ENCODE measurements at places on chromosomes 4 and X. TPM values are rescaled to one million over a fixed set of nuclear protein-coding genes. Genes with fewer than 3 reads are reported as not detected.

DNA sequence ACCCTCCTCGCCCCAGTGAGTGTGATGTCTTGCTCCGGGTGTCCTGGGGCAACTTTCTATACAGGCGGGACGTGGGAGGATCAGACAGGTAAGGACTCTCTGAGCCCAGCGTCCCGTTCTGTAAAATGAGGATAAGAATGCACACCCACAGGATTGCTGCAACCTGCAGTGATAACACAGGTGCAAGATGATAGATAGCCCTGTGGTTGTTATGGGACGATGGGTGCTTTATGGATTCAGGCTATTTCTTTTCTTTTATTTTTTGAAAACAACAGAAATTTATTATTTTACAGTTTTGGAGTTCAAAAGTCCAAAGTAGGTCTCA is 28.6 kb downstream of the BEX3 start:
- no peaks in the 10 kb centered on the region for H3K4me1 ChIP-seq
- H3K27me3 ChIP-seq: no peaks in the 10 kb centered on the region
- DNase-seq: no peak
- no peaks in the 10 kb centered on the region for H3K36me3 ChIP-seq

- H3K36me3 ChIP-seq: no peaks in the 10 kb centered on the region
- no peak for DNase-seq
- H3K27me3 ChIP-seq: no peaks in the 10 kb centered on the region
- no peak overlapping the region for H3K4me3 ChIP-seq
- H3K4me1 ChIP-seq: no peaks in the 10 kb centered on the region
- no peak overlapping the region for H3K27ac ChIP-seq
Observed at GRCh38 chr4:24212642-24213041, 322.8 kb upstream of the PPARGC1A start.

GRCh38 chr4:119942806-119943205 is 123.8 kb downstream of the MAD2L1 start:
- no peak for DNase-seq
- no peak overlapping the region for H3K4me3 ChIP-seq
- H3K4me1 ChIP-seq: no peaks in the 10 kb centered on the region
- no peaks in the 10 kb centered on the region for H3K27me3 ChIP-seq
- no peak overlapping the region for H3K27ac ChIP-seq
- no peaks in the 10 kb centered on the region for H3K36me3 ChIP-seq

DNA sequence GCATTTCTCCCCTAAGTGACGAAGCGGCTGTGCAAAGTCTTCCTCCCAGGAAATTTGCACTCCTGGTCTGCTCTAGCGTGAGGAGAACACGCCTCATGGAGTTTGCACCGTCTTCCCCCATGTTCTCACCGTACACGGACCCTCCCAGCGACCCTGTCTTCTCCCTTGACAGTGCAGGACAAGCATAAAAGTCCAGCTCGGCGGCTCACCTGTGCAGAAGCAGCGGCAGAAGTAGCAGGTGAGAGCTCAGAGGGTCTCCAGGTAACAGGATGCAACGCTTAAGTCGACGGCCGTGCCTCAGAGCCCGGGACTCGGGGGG is 314 bp downstream of the P2RY8 start:
- H3K4me3 ChIP-seq: peak overlapping the region; percentile 5
- H3K27me3 ChIP-seq: no peaks in the 10 kb centered on the region
- peak overlapping the region; percentile 84 for H3K27ac ChIP-seq
- H3K4me1 ChIP-seq: no peaks in the 10 kb centered on the region

GRCh38 chr4:174561560-174561959 is 39.3 kb upstream of the HPGD start:
- H3K4me1 ChIP-seq: peaks cover 30% of the 10 kb centered on the region
- H3K27me3 ChIP-seq: no peaks in the 10 kb centered on the region
- no peak overlapping the region for H3K4me3 ChIP-seq
- no peaks in the 10 kb centered on the region for H3K36me3 ChIP-seq

- H3K27me3 ChIP-seq: no peaks in the 10 kb centered on the region
- no peaks in the 10 kb centered on the region for H3K4me1 ChIP-seq
- H3K27ac ChIP-seq: peak overlapping the region; percentile 65
- H3K36me3 ChIP-seq: no peaks in the 10 kb centered on the region
- DNase-seq: no peak
Observed at GRCh38 chr4:145679520-145679919, 426 bp upstream of the C4orf51 start.

GRCh38 chr4:99947190-99947578 is 766 bp upstream of the DNAJB14 start:
- DNase-seq: no peak
- H3K36me3 ChIP-seq: no peaks in the 10 kb centered on the region
- H3K27ac ChIP-seq: peak overlapping the region; percentile 96

GRCh38 chr4:53854991-53855568 is 209.3 kb downstream of the CHIC2 start:
- no peak for DNase-seq
- peaks cover 22% of the 10 kb centered on the region for H3K4me1 ChIP-seq
- H3K36me3 ChIP-seq: no peaks in the 10 kb centered on the region
- no peaks in the 10 kb centered on the region for H3K27me3 ChIP-seq
- H3K4me3 ChIP-seq: no peak overlapping the region

GRCh38 chrX:13283950-13284546 is 35.8 kb downstream of the ATXN3L start:
- no peaks in the 10 kb centered on the region for H3K36me3 ChIP-seq
- no peak overlapping the region for H3K27ac ChIP-seq
- no peaks in the 10 kb centered on the region for H3K4me1 ChIP-seq
- no peak overlapping the region for H3K4me3 ChIP-seq
- no peak for DNase-seq

DNA sequence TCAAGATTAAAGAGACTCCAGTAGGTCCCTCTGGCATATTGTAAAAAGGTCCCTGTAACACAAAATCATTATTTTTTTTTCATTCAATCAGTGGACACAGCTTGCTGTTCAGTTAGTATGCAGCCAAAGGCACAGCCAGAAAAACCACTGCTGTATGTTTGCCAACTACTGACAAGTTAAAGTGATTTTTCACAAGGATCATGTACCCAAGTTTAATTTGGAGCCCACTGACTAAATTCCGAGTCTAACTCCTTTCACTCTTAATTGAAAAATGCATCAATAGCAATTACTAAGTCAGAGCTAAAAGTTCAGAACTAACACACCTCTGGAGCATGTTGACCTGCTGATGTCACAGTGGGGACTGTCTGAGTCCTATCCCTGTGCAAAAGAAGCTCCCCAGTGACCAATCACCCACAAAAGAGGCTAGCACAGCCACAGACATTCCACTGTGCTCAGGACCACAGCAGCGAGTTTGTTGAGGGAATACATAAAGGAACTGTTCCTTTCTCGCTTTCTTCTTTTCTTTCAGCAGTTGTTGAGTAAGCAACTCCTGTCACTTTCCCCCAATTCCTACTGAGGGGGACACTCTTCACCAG is 60.4 kb downstream of the STX18 start:
- H3K36me3 ChIP-seq: no peaks in the 10 kb centered on the region
- H3K27me3 ChIP-seq: no peaks in the 10 kb centered on the region
- no peak overlapping the region for H3K27ac ChIP-seq
- no peak for DNase-seq
- H3K4me3 ChIP-seq: no peak overlapping the region
- no peaks in the 10 kb centered on the region for H3K4me1 ChIP-seq

DNA sequence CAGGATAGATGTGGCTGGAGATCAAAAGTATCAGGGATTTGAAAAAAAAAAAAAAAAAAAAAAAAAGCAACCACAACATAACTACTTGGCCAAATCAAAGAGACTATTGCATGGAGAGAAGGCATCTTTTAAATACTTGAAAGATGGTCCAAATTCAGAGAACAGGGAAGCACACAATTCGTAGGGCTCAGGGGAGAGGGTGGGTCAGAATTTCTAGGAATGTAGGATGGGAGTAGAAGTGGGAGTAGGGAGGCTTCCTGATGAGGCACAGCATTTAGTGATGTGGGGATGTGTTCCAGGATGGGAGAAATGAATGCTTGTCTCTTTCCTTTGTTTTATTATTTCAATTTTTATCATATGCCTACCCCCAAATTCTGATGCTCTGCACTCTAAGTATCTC is 36.3 kb downstream of the RTL3 start:
- DNase-seq: no peak
- no peaks in the 10 kb centered on the region for H3K36me3 ChIP-seq
- no peak overlapping the region for H3K4me3 ChIP-seq

GRCh38 chrX:17559728-17560379 is 177.4 kb upstream of the SCML1 start:
- no peaks in the 10 kb centered on the region for H3K27me3 ChIP-seq
- DNase-seq: no peak
- no peaks in the 10 kb centered on the region for H3K4me1 ChIP-seq
- H3K27ac ChIP-seq: peak overlapping the region; percentile 46

DNA sequence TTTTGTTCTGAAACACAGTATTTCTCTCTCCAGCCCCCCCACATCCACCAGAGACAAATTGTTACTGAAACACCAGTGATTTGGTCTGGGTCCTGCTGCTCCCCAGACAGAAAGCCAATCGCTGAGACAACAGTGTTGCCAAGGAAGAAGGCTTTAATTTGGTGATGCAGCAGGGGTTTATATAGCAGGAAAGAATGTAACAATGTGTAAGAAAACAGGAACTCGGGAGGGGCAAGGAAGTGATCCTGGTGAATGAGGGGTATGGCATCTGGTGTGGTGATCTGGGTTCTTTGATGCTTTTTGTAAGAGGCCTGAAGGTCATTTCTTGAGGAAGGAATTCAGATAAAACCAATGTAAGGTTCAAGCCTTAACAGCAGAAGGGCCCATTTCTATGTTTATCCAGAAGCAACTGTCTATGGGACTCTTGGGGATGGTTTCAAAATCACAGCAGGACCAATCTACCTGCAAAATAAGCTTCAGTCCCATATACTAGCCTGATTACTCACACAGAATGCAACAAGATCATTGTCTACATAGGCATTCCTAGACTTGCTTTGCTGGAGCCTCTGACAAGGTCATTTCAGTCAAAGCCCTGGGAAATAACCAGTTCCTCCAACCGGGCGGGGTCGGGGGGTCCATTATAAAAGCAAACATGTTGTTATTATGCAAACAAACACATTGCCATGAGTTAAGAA is 445.2 kb upstream of the ZFP42 start:
- H3K4me3 ChIP-seq: no peak overlapping the region
- no peaks in the 10 kb centered on the region for H3K27me3 ChIP-seq
- no peak for DNase-seq
- peaks cover 5% of the 10 kb centered on the region for H3K4me1 ChIP-seq

- H3K27ac ChIP-seq: peak overlapping the region; percentile 82
- H3K4me1 ChIP-seq: peaks cover 30% of the 10 kb centered on the region
- no peak for DNase-seq
- H3K4me3 ChIP-seq: no peak overlapping the region
- peaks cover 10% of the 10 kb centered on the region for H3K36me3 ChIP-seq
Observed at GRCh38 chr4:8393593-8394038, 46.9 kb downstream of the ACOX3 start.

DNA sequence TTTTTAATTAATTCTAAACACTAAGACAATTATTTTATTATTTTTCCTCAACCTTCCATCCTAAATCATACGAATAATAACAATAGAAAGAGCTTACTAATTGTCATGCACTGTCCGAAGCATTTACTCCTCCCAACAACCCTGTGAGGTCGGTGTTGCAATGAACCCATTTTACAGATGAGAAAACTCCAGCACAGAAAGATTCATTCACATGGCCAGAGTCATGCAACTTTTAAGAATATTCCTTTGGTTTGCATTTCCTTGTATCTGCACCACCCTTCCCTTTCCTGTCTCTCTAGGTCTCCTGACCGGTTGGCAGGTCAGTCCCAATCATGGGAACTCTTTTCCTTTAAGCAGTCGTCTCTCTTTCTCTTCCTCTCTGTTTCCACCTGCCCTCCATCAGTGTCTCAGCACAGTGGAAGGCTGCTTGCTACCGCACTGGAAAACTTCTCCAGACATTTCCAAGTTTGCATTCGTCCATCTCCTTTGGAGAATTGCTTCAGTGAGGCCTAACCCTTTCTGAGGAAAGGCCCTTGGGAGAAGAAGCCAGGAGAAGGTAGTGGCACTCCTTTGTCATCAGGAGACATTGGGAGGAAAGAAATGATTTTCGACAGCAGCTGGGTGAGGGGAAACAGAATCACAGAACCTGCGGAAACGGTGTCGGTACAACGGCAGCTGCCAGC is 1.9 kb upstream of the TMSB4X start:
- H3K27me3 ChIP-seq: no peaks in the 10 kb centered on the region
- no peak overlapping the region for H3K4me3 ChIP-seq
- DNase-seq: no peak
- peaks cover 19% of the 10 kb centered on the region for H3K4me1 ChIP-seq

DNA sequence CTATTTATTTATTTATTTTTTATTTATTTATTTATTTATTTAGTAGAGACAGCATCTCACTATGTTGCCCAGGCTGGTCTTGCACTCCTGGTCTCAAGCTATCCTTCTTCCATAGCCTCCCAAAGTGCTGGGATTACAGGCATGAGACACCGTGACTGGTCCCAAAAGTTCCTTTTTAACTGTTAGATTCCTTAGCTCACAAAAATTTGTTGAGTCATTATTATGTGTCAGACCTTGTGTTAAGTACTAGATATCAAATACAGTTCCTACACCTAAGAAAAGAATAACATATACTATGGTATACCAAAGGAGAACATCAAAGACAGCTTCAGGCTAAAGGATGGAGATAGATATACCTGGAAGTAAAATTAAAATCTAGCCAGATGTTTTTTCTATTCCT is 11.6 kb downstream of the FGA start:
- H3K4me3 ChIP-seq: no peak overlapping the region
- H3K4me1 ChIP-seq: no peaks in the 10 kb centered on the region
- H3K27ac ChIP-seq: no peak overlapping the region
- DNase-seq: no peak
- no peaks in the 10 kb centered on the region for H3K27me3 ChIP-seq

DNA sequence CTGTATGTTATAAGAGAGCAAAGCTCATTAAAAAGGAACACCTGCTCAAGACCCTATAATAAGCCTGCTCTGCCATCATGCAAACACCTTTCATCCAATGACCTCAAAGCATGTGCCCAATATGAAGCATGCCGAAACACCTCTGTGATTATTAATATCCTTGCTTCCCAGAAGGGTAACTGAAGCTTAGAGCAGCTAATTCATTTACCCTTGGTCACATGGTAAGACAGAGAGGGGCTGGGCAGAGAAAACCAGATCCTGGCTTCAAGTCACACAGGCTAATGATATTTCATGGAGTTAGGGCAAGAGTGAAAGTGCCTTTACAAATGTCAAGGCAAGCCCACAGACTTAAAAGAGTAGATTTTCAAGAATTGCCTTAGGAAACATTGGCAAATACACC is 5.6 kb downstream of the AMOT start:
- H3K4me3 ChIP-seq: no peak overlapping the region
- DNase-seq: no peak
- H3K27ac ChIP-seq: no peak overlapping the region
- H3K36me3 ChIP-seq: no peaks in the 10 kb centered on the region

- DNase-seq: no peak
- H3K27ac ChIP-seq: no peak overlapping the region
- no peaks in the 10 kb centered on the region for H3K4me1 ChIP-seq
- no peaks in the 10 kb centered on the region for H3K27me3 ChIP-seq
Observed at GRCh38 chr4:156660465-156660864, 311.1 kb downstream of the PDGFC start.

GRCh38 chrX:153446950-153447580 is 1.2 kb upstream of the TREX2 start:
- H3K4me3 ChIP-seq: no peak overlapping the region
- H3K27me3 ChIP-seq: no peaks in the 10 kb centered on the region
- no peaks in the 10 kb centered on the region for H3K4me1 ChIP-seq
- H3K27ac ChIP-seq: no peak overlapping the region
- no peak for DNase-seq

GRCh38 chr4:168451331-168451730 is 29.0 kb downstream of the DDX60L start:
- H3K27ac ChIP-seq: no peak overlapping the region
- no peak overlapping the region for H3K4me3 ChIP-seq
- no peaks in the 10 kb centered on the region for H3K4me1 ChIP-seq
- H3K36me3 ChIP-seq: no peaks in the 10 kb centered on the region
- H3K27me3 ChIP-seq: no peaks in the 10 kb centered on the region

SULT1E1 gene
- total RNA-seq: not detected

ABLIM2 gene
- 26.7 TPM for total RNA-seq

GLUD2 gene
- 0.23 TPM for total RNA-seq

TLL1 gene
- 4.8 TPM for total RNA-seq

Data from esophagus squamous epithelium (tissue), 5 donors.